ENCODE measurements at places on chromosomes 3 and 15. TPM values are rescaled to one million over a fixed set of nuclear protein-coding genes. Genes with fewer than 3 reads are reported as not detected.

The FRMD4B gene
- total RNA-seq: 0.20 TPM

The GNAT1 gene
- total RNA-seq: not detected

The C3orf22 gene
- not detected for total RNA-seq

GRCh38 chr3:117235304-117235703 is 525.7 kb downstream of the TUSC7 start:
- DNase-seq: no peak

- peak; percentile 85 for DNase-seq
Observed at GRCh38 chr3:193693774-193694173, 100.8 kb downstream of the OPA1 start.

DNA sequence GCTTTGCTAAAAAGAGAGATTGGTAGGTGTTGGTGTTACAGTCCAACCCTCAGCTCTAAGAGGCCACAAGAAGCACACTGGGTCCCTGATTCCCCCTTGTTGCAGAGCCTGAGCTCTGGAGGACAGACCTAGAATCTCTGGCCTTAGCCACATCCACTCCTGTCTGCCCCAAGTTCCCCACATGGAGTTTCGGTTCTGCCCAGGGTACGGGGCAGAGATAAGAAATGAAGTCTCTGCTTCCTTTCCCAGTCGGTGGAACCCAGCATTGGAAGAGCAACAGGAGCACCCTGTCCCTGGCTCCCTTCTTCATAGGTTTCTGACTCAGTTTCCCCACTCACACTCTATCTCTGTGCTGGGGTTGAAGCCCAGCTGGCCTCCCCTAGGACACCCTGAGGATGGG is 13.2 kb downstream of the PRR23E start:
- DNase-seq: no peak

- no peak for DNase-seq
Observed at GRCh38 chr15:70658641-70659040, 104.7 kb downstream of the UACA start.

- DNase-seq: no peak
Observed at GRCh38 chr3:83946554-83946953, 1012.2 kb upstream of the CADM2 start.

GRCh38 chr3:78130741-78131290 is 1090.9 kb downstream of the ROBO2 start:
- no peak for DNase-seq

- DNase-seq: no peak
Observed at GRCh38 chr3:44968447-44968858, 7.5 kb downstream of the ZDHHC3 start.

- no peak for DNase-seq
Observed at GRCh38 chr3:127252446-127252845, 35.4 kb downstream of the PRR20G start.

- no peak for DNase-seq
Observed at GRCh38 chr3:107729686-107730085, 206.9 kb downstream of the BBX start.
